NCI-H82 (cell line): ENCODE measurements at places on chromosomes 7 and 10.

DNA sequence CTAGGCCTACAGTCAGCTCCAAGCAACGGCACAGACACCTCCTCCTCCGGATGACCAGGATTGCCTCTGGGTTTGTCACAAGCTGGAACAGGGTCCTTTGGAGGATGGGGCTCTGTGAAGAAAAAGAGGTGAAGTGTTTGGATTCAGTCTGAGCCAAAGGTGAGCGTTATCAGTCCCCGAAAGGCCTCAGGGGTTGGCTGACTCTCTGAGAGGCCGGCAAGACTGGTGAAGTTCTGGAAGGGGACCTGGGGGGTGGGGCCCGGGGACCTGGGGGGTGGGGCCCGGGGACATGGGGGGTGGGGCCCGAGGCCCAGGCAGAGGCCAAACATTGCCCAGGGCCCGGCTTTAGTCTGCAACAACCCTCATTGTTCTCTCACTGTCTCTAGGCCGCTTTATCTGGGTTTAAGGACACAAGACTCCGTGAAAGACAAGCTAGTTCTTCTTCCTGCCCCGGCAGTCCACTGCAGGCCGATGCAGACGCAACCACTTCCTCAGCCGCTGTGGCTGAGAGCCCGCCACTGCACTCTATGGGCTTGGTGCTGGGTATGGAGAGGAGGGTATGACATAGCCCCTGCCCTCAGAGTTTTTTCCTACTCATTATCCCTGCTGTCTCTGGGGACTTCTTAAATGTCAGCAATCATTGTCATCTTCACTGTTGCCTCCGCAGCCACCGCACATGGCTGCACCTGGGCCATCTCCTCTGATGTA, 27.4 kb upstream of the PSAP start:
- peak; percentile 68 for DNase-seq

DNA sequence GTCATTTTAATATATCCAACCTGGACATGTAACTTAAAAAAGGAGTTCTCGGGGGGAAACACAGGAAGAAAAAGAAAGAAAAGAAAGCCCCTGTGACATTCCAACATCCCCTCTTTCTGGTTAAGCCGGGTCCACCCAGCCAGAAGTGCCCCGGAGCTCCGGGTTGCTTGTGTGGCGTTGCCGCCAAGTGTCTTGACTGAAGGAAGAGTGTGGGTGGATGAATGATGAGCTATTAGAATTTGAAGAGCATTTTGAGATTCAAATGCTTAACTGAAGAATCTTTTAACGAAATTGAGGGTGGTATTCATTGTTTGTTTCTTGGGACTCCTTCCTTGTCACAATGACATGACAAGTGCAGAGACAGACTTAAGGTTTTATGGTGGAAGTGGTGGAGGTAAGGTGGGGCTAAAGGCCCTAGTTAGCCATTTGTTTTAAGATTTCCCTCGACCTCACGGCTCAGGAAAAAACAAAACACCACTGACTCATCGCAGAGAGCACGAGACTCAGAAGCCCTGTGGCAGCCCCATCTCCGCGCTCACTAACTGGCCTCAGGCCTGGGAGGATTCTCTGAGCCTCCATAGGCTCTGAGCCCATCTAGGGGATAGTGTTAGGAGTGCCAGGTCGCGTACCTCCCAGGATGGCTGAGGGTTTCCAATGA, 1.8 kb upstream of the GLI3 start:
- DNase-seq, result no peak

DNA sequence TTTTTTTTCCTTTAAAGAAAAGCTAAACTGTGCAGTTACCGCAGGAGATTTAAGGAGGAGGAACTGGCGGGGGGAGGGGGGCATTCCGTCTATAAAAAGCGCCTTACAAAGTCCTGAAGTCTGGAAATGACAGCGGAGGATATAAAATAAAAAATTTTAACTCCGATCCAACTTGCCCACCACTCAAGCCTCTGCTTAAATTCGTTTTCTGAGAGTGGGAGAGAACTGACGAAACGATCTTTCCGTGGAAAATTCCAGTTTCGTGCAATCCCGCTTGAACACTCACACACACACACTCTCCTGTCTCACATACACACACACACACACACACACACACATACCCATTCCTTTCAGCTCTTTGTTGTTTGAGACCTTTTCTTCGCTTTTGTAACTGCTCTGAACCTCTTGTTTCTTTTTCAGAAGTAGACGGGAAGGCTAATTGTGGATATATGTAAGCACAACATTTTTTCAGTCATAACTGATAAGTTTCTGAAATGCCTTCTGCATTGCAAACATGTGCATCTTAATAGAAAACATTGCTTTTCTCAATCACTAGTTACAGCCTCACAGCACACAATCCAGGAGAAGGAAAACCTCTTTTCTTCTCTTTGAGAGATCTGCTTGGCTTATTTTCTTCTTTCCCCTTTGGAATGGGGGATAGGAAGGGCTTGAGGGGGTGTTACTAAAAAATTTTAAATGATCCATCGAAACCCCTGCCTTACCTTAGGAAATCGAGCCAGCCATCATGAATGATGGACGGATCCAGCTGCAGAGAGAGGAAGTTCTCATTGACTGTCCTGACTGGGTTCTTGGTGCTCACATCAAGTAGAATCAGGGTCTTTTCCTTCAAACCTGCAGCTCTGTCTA, 628 bp downstream of the HPSE2 start:
- DNase-seq, result no peak

DNA sequence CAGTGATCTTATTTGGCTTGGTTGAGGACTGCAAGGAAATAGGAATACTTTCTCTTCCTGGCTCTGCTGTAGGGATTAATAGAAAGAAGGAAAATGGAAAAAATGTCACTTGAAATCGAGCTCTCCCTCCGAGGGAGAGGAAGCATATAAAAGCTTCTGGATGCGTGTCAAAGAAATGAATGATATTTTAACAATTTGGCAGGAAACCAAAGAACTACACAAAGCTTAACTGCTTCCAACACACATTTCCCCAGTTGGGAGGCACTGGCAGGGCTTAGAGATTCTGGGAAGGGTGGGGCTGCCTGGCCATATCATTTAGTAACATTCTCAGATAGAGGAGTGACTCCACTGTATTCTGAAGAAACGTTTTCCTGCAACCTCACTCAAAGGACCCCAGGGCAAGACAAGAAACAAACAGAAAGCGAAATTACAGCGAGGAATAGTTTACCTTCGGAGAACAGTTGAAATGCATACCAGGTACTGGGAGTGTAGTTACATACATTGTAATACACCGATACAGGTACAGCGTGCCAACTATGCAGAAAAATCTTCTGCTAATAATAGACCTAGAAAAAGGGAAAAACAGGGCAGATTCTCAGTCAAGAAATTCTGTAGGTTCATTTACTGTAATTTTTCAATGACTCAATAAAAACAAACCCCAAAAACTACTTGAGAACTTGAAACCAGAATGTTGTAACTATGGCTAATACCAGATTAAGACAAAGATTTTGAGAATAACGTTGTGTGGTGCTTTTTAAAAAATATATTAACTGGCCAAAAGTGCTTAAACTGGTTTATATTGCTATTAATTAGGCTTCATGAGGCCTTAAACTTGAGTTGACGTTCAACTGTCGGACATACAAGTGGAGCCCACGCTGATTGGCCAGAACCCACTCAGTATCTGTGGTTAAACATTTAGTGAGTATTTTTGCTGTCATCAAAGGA, 75.7 kb upstream of the ASAH2 start:
- no peak for DNase-seq

- no peak for DNase-seq
Observed at GRCh38 chr10:121484401-121484800, 113.8 kb downstream of the FGFR2 start.
